NCI-H510A (cell line): ENCODE measurements at places on chromosomes 13 and 19.

GRCh38 chr13:69423844-69424243, 683.8 kb upstream of the ATXN8OS start:
- DNase-seq, result no peak

GRCh38 chr13:90362707-90363106, 984.8 kb upstream of the MIR17HG start:
- DNase-seq, result no peak

- DNase-seq, result no peak
Measured at GRCh38 chr19:28021259-28022185, 1191.4 kb downstream of the UQCRFS1 start.

DNA sequence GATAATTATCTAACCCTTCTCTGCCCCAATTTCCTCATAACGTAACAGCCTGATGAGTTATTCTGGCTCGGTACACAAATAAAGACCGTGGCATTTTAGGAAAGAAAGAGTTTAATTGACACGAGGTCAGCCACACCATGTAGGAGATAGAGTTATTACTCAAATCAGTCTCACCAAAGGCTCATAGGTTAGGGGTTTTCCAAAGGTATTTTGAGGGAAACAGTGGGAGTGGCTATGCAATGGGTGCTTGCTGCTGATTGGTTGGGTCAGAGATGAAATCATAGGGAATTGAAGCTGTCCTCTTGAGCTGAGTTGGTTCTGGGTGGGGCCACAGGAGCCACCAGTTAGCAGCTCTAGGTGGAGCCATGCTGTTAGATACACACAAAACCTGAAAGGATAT, 137.5 kb downstream of the FREM2 start:
- DNase-seq, result no peak
